ENCODE measurements at places on chromosomes 4 and X.

GRCh38 chr4:42607011-42607726, 49.7 kb downstream of the ATP8A1 start:
- DNase-seq, result no peak

- DNase-seq, result peak; percentile 86
Observed at GRCh38 chr4:173509036-173510001, 20.7 kb downstream of the HAND2 start.

DNA sequence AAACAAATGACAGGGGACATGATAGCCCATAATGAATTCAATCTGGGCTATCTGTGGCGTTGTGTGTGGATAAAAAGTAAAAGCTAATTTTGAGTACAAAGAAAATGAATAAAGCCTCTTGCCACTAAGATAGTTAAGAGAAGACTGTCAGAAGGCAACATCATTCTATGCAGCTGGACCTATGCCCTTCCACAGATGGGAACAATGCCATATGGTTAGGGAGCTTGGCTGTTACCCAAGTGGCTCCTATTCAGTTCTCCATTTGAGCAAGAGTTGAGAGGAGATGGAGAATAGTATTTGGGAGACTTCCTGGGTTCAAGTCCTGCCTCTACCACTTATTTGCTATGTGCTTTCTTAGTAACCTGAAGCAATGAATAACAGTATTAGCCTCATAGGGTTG, 107.7 kb downstream of the ANXA3 start:
- no peak for DNase-seq

- no peak for DNase-seq
Observed at GRCh38 chr4:96835991-96836390, 996.1 kb downstream of the PDHA2 start.

DNA sequence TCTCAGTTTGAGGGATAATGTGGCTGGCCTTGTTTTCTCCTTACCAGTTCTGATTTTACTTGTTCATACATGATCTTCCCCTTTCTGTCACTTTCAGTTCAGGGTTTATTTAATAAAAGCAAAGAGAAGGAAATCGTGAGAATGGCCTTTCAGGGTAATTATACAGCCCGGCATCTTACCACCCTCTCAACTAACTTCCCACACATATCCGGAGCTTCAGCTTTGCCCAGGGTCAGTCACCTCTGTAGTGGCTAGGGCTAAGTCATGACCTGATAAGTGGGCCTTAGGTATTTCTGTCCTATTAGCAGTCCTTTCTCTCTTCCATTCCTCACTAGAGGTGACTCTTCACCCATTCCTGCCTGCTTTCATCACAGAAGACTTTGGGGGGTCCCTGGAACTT, 15.8 kb downstream of the TRPC5 start:
- DNase-seq, result no peak

GRCh38 chr4:24910499-24910898, 2.3 kb downstream of the CCDC149 start:
- peak; percentile 87 for DNase-seq

- no peak for DNase-seq
Observed at GRCh38 chr4:7344636-7345155, 90.0 kb downstream of the PSAPL1 start.

DNA sequence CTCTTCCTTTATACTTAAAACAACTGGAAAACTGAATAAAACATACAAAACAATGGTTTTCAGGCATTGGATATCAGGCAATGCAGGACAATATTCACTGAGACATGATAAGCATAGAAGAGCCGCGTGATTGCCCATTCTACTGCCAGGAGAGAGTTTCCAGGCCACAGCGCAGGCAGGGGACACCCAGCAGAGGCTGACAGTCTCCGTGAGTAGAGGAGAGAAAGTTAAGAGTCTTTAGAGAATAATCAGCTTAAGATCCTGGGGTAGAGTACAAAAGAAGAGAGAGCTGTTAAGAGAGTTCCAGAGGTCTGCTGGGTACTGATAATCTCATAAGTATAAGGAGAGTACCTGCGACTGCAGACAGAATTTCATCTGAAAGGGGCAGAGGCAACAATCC, 18.4 kb upstream of the FRAS1 start:
- DNase-seq, result no peak

- DNase-seq, result no peak
Observed at GRCh38 chrX:27276751-27277150, 186.4 kb downstream of the PPP4R3C start.

DNA sequence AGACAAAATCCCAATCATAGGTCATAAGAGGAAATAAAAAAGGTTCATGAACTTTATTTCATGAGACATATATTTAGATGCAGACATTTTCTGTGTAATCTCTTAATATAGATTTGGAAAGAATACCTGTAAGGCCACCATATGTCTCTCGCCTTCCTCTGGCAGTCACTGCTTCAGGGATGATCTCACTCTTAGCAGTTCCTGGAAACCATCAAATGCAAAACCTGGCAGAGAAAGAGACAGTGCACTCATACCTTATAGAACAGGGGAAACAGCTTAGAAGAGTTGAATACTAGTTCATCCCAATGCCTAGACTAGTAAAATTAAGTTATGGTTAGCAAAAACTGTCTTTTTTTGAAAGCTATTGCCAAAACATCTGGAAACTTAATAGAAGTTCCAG, 243.3 kb downstream of the GASK1B start:
- DNase-seq, result no peak

GRCh38 chr4:98609934-98610333, 48.5 kb downstream of the TSPAN5 start:
- DNase-seq, result peak; percentile 17

DNA sequence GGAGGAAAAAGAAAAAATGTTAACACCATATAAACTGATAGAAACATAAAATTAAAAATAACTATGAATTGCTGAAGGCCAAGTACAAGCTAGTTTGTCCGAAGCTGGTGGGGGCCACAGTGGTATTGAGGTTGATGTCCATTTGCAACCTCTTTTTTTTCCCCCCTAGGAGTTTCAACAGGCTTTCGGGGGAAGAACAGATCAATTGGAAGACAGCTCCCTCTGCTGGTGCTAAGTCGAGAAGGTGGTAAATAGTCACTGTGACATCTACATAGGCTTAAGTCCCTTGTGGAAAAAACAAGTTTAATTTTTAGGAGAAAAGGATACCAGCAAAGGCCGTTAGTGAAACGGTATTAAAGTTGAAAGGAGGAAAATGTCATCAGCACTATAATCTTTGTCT, 115.7 kb upstream of the ZXDA start:
- DNase-seq, result peak; percentile 47

- peak; percentile 51 for DNase-seq
Observed at GRCh38 chr4:113881256-113881655, 98.2 kb downstream of the ARSJ start.

- DNase-seq, result no peak
Observed at GRCh38 chrX:24202465-24203031, 53.0 kb downstream of the ZFX start.

DNA sequence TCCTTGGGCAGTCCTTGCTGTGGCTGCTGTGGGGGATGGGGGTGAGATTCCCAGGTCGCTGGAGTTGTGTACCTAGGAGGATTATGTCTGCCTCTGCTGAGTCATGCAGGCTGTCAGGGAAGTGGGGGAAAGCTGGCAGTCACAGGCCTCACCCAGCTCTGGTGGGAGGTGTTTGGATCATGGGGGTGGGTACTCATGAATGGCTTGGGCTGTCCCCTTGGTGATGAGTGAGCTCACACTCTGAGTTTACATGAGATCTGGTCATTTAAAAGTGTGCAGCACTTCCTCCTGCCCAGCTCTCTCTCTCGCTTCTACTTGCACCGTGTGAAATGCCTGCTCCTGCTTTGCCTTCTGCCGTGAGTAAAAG, 24.6 kb upstream of the PDLIM3 start:
- DNase-seq, result peak; percentile 51

DNA sequence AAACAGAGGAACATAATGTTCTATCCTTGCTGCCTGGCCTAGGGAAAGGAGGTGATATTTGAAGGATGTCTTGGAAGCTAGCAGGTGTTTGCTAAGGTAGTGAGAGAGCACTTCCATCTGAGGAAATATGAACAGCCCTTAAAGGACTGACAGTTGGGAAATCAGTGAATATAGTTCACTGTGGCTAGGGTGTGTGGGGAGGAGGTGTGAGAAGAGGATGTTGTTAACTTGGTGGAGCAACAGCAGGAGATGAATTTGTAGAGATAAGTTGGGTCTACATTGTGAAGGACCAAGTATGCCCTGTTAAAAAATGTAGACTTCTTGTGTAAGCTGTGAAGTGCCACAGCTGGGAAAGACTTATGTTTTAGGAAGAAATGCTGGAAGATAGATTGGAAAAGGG, 25.5 kb downstream of the TBC1D19 start:
- no peak for DNase-seq

- no peak for DNase-seq
Observed at GRCh38 chrX:53004811-53005210, 43.8 kb upstream of the GPR173 start.

GRCh38 chrX:82320569-82320968, 1118.7 kb downstream of the SH3BGRL start:
- DNase-seq, result no peak

- DNase-seq, result no peak
Observed at GRCh38 chr4:4394644-4395043, 7.7 kb downstream of the NSG1 start.

- DNase-seq, result peak; percentile 63
Observed at GRCh38 chr4:47526281-47526680, 41.2 kb downstream of the ATP10D start.

GRCh38 chr4:85686398-85686797, 211.4 kb downstream of the ARHGAP24 start:
- no peak for DNase-seq

GRCh38 chr4:4560136-4560535, 18.3 kb upstream of the STX18 start:
- no peak for DNase-seq

- no peak for DNase-seq
Observed at GRCh38 chrX:40632199-40632598, 9.0 kb downstream of the MPC1L start.

DNA sequence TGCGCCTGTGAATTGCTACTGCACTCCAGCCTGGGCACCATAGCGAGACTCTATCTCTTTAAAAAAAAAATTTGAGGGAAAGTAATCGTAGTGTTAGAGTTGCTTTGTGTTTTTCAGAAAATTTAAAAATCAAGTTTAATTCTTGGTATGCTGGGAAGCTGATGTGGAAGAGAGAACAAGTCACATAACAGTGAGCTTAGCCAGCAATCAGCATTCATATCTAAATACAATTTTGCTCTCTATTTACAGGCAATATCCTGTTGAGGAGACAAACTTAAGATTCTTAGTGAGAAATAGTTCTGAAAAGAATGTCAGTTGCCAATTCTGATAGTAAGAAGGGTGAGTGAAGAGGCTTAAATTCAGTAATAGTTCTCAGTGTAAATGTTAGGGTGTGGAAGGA, 9.6 kb upstream of the NDUFC1 start:
- DNase-seq, result no peak

GRCh38 chr4:163048447-163048846, 118.2 kb downstream of the NAF1 start:
- peak; percentile 67 for DNase-seq
